ENCODE measurements at places on chromosomes 4 and X. TPM values are rescaled to one million over a fixed set of nuclear protein-coding genes. Genes with fewer than 3 reads are reported as not detected.

The RBMXL3 gene
- total RNA-seq = not detected

DNA sequence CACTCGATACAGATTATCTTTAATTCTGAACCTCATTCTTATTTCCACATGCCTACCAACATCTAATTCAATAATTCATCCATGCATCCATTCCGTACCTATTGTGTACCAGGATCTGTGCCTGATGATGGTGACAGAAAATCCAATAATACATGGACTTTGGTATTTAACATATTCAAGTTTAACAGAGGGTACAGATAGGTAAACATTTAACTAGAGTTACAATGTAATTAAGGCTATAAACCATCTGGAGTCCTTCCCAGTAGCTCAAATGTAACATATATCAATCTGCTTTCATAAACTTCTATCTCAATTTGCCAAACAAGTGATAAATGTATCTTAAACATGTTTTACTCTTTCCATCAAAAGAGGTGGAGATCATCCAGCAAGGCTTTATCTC, 561.5 kb upstream of the FTHL17 start:
- no peak for DNase-seq
- H3K27ac ChIP-seq = no peak overlapping the region
- no peaks in the 10 kb centered on the region for H3K4me1 ChIP-seq

DNA sequence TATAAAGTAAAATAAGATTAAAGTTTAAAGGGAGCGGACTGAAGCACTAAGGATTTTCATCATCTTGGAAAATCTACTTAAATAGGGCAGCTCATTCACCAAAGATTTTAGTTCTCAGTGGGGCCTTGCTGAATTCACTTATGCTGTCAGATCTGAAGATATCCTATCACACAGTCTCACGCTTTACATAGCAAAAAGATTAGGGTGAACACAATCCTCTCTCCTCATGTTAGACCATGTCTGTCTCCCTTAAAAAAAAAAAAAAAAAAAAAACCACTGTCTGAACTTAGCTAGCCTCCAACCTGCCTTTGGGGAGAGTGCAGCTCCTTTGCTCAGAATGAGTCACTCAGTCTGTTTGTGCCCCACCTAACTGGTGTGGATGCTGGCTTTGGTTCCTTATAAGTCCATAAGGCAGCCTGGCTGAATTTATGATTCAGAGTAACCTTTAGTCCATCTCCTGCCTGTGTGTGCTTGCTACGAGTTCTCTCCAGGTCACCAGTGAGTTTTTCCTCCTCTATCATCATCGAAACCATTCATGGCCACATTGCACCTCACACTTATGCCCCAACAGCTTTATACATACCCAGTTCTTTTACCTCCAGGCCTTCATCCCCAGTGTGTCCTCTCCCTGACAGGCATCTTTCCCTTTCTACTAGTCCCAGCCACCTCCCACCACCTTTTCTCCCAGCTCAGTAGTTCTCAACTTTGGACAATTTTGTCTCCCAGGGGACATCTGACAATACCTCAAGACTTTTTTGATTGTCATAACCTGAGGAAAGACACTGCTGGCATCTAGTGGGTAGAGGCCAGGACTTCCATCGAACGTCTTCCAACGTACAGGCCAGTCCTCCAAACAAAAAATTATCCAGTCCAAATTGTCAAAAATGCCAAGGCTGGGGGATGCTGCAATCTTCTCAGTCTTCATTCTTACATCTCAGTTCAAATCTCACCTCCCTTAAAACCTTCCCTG, 220.7 kb upstream of the EMCN start:
- no peaks in the 10 kb centered on the region for H3K27me3 ChIP-seq
- no peaks in the 10 kb centered on the region for H3K4me1 ChIP-seq
- H3K4me3 ChIP-seq = no peak overlapping the region
- no peaks in the 10 kb centered on the region for H3K36me3 ChIP-seq
- no peak for DNase-seq

The SSX4B gene
- total RNA-seq = not detected

The PTPN13 gene
- 0.02 TPM for total RNA-seq

DNA sequence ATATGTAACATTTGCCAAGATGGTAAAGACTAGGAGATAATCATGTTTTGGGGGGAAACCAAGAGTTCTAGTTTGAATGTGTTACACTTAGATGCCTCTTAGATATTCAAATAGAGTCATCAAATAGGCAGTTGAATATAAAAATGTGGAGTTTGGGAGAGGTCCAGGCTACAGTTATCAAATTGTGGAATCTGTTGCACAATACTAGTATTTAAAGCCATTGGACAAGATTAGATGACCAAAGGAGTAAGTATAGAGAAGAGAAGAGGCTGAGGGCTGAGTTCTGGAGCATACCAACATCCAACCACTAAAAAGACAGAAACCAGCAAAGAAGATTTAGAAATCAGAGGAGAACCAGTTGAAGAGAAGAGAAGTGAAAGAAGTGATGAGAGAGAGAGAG, 72.7 kb downstream of the NAA11 start:
- no peaks in the 10 kb centered on the region for H3K4me1 ChIP-seq
- no peaks in the 10 kb centered on the region for H3K36me3 ChIP-seq
- no peaks in the 10 kb centered on the region for H3K27me3 ChIP-seq
- no peak overlapping the region for H3K27ac ChIP-seq
- DNase-seq = no peak

The CCDC149 gene
- not detected for total RNA-seq

DNA sequence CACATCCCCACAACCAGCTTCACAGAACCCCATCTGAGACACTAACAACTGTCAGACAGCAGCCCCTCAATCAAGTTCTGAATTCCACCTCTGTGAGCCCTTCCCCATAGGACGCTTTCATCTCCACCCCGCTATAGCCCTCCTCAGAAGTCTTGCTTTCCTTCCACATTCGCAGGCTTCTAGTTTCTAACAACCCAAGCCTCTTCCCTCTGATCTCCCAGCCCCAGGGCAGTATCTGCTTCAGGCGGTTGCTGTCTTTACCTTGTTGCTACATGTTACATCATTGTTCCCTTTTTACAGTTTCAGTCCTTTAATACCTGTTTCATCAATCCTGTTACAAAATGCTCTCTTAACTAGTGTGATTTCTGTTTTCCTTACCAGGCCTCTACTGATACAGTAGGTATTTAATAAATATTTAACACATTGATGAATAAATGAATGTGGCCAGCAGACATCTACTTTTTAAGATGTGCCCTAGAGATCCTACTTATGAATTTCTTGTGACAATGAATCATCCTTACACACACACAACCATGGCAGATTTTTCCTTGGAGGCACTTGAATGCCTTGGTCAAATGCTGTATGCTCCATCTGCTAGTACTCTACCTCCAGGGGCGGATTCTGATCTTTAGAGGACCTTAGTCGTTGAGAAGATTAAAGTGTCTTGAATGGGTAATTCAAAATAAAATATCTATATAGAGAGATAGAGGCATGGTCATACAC, 164.7 kb upstream of the SLIT2 start:
- H3K4me1 ChIP-seq = no peaks in the 10 kb centered on the region
- DNase-seq = no peak
- H3K27me3 ChIP-seq = no peaks in the 10 kb centered on the region
- H3K27ac ChIP-seq = no peak overlapping the region
- H3K4me3 ChIP-seq = no peak overlapping the region

- no peak overlapping the region for H3K27ac ChIP-seq
- H3K27me3 ChIP-seq = no peaks in the 10 kb centered on the region
- peaks cover 13% of the 10 kb centered on the region for H3K4me1 ChIP-seq
- peaks cover 7% of the 10 kb centered on the region for H3K36me3 ChIP-seq
Measured at GRCh38 chrX:77925764-77926163, 15.3 kb downstream of the ATP7A start.

GRCh38 chrX:137848266-137848905, 282.5 kb downstream of the ZIC3 start:
- H3K4me3 ChIP-seq = no peak overlapping the region
- no peaks in the 10 kb centered on the region for H3K4me1 ChIP-seq
- H3K27ac ChIP-seq = no peak overlapping the region
- no peaks in the 10 kb centered on the region for H3K36me3 ChIP-seq

DNA sequence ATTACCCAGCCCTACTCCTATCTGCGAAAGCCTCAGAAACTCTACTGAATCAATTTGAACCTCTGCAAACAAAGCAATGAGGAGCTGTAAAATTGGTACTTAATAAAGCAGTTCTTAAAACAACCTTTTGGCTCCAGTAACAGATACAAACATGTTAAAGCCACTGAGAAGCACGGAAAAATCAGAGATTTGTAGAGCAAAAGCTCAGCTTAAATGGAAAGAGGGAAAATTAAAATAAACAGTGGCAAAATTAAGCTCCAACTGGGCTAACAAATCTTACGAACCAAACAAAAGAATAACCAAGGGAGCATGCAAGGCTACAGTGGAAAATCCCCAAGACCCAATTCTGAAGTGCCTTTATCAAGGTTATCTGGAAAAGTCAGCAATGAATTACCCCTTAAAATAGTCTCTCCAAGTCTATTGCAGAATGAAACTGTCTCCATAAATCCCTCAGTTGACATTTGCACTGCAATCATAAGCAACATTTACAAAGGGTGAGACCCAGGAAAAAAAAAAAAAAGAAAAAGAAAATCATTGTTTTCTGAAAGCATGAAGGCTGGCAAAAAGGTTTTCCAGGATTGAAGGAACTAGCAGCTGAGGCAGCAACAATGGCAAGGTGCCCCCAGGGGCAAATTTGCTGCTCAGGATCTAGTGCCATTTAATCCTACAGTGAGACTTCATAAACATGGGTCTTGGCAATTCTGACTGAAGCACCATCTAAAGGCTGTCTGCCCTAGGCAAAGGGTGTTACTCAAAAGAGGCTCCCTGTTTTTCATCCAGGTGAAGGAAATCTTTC, 40.1 kb downstream of the USP46 start:
- peaks cover 4% of the 10 kb centered on the region for H3K4me1 ChIP-seq
- no peak for DNase-seq
- H3K36me3 ChIP-seq = no peaks in the 10 kb centered on the region

- H3K27ac ChIP-seq = no peak overlapping the region
- no peaks in the 10 kb centered on the region for H3K36me3 ChIP-seq
- H3K4me1 ChIP-seq = peaks cover 17% of the 10 kb centered on the region
- H3K4me3 ChIP-seq = no peak overlapping the region
- H3K27me3 ChIP-seq = peaks cover 54% of the 10 kb centered on the region
Measured at GRCh38 chrX:72105436-72105835, 26.3 kb downstream of the RTL5 start.

The SSX2B gene
- total RNA-seq = not detected

The PUDP gene
- total RNA-seq = 22.0 TPM

GRCh38 chrX:5965406-5965805, 263.3 kb downstream of the NLGN4X start:
- H3K27ac ChIP-seq = no peak overlapping the region
- no peaks in the 10 kb centered on the region for H3K27me3 ChIP-seq
- H3K4me3 ChIP-seq = no peak overlapping the region
- DNase-seq = no peak
- no peaks in the 10 kb centered on the region for H3K4me1 ChIP-seq
- no peaks in the 10 kb centered on the region for H3K36me3 ChIP-seq

DNA sequence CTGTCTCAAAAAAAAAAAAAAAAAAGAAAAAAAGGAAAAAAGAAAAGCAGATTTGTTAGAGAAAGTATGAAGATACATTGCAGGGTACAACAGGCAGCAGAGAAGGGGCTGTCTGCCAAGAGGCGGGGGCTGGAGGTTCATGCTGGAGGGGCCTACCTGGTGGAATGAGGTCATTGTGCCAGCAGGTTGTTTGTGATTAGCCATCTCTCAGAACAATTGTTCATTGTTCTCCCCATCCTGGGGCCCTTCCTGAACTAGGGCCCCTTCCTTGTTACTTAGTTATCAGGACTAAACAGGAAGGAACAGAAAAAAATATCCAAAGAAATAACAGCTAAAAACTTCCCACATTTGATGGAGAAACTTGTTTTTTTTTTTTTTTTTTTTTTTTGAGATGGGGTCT, 14.0 kb upstream of the GPKOW start:
- no peak overlapping the region for H3K27ac ChIP-seq
- no peaks in the 10 kb centered on the region for H3K4me1 ChIP-seq
- DNase-seq = no peak
- H3K27me3 ChIP-seq = no peaks in the 10 kb centered on the region

DNA sequence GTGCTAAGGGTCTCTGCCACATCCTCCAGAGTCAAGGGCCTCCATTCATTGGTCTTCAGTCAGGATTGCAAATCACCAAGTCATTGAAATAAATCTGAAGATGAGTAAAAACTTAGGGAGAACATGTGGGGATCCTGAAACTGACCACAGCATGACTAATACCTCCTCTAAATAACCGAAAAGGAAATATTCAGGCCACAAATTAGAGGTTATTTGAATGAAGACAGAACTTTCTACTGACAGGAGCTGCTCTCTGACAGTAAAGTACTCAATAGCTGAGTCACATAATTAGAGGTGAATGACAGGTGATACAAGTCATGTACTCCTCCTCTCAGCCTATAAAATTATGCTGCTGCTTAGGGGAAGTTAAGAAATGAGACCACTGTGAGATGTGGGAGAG, 240.2 kb upstream of the F9 start:
- H3K27me3 ChIP-seq = no peaks in the 10 kb centered on the region
- H3K4me3 ChIP-seq = no peak overlapping the region
- no peaks in the 10 kb centered on the region for H3K4me1 ChIP-seq

The FGFR3 gene
- not detected for total RNA-seq

The NPY2R gene
- total RNA-seq = not detected

DNA sequence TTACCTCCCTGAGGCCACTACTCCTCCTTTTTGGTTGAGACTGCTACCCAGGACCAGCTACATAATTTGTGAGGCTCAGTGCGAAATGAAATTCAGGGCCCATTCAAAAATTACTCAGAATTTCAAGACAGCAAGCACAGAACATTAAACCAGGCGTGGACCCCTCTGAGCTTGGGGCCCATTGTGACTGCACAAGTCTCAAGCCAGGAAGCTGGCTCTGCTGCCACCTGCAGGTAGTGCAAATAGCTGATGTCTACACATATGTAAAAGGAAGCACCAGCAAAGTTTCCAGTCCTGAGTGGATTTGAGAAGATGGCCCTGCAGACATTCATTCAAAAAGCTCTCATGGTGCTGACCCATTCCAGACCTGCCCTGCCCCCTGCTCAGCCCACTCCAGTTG, 213.4 kb upstream of the LNX1 start:
- no peak overlapping the region for H3K4me3 ChIP-seq
- H3K27me3 ChIP-seq = peaks cover 4% of the 10 kb centered on the region
- no peaks in the 10 kb centered on the region for H3K36me3 ChIP-seq
- H3K4me1 ChIP-seq = no peaks in the 10 kb centered on the region

- no peaks in the 10 kb centered on the region for H3K27me3 ChIP-seq
- no peak for DNase-seq
- no peak overlapping the region for H3K27ac ChIP-seq
- H3K4me3 ChIP-seq = no peak overlapping the region
Measured at GRCh38 chr4:169133932-169134331, 123.9 kb upstream of the CBR4 start.

GRCh38 chr4:113564493-113564892, 197.0 kb downstream of the CAMK2D start:
- H3K36me3 ChIP-seq = peaks cover 39% of the 10 kb centered on the region
- no peak for DNase-seq
- H3K4me3 ChIP-seq = no peak overlapping the region

The LUZP4 gene
- not detected for total RNA-seq

DNA sequence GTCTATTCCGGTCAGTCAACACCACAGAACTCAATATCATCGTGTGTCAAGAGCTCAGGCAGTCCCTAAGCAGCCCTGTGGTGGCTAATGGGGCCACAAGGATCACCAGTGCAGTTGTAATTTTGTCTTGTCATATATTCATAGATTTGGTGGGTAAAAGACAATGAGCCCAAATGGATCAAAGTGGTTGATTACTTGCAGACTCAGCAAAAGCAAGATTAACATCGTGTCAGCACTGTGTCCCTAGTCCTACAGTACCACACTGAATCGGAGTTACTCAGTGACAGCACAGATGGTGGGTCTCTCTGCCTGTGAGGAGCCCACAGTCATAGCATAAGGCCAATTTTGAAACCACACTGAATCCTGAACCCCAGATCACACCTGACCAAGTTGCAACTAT, 8.7 kb downstream of the XAGE5 start:
- H3K36me3 ChIP-seq = no peaks in the 10 kb centered on the region
- no peak for DNase-seq
- H3K4me3 ChIP-seq = no peak overlapping the region
- H3K27me3 ChIP-seq = no peaks in the 10 kb centered on the region
- no peak overlapping the region for H3K27ac ChIP-seq
- H3K4me1 ChIP-seq = no peaks in the 10 kb centered on the region
